C1 segment of cervical spinal cord (tissue), 14 donors: ENCODE measurements at places on chromosomes 4 and X.

DNA sequence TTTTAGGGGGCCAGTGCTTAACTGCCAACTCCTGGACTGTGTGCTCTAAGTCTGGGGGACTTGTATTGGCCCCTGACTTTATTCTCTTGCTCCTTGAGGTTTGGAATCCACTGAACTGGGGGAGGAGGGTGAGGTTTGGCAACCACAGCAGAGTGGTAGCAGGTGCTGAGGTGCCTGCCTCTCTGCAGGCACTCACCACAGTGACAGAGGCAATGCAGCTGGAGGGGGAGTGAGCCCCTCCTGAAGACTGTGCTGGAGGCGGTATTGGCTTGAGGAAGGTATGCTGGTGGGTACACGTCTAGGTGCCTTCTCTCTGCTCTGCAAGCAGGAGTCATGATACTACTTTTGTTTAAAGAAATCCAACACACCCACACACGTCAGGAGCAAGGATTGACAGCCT is 24.6 kb downstream of the CFAP299 start:
- DNase-seq: no peak

- DNase-seq: no peak
These were observed 113.5 kb upstream of the TMEM164 start for GRCh38 chrX:109889289-109890006.

GRCh38 chr4:16992566-16993225 is 94.3 kb upstream of the LDB2 start:
- no peak for DNase-seq

DNA sequence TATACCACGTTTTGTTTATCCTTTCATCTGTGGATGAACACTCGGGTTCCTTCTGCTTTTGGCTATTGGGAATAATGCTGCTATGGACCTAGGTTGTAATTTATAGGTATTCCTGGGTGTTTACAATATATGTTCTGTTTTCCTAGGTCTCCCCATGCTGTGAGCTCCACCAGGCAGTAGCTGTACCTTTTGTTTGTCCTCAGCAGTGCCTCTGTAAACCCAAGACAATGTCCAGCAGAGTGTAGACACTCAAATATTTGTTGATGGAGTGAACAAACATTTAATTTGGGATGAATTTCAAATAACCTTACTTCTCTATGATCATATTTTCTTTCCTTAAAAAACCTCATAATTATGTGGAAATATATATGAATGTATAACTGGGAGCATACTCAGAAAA is 259.5 kb upstream of the BOD1L1 start:
- no peak for DNase-seq

GRCh38 chrX:150199803-150200202 is 163.3 kb upstream of the MAMLD1 start:
- DNase-seq: no peak

GRCh38 chr4:8173492-8174242 is 15.1 kb upstream of the ABLIM2 start:
- no peak for DNase-seq

DNA sequence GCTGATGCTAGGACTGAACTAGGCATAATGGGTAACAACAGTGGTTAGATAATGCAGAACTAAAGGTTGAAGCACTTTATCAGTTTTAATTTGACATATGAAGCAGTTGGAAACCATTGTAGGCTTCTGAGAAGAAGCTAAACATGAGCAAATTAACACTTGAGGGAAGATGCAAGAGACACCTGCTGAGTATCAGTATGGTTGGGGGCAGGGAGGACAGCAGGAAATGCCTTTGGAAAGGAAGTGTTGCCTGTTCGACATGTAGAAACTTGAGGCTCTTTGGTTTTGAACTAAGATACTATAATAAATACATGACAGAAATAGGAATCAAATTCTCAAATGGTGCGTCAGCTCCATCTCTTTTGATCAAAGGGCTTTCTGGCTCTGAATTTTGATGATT is 115.6 kb downstream of the FHIP1A start:
- no peak for DNase-seq

DNA sequence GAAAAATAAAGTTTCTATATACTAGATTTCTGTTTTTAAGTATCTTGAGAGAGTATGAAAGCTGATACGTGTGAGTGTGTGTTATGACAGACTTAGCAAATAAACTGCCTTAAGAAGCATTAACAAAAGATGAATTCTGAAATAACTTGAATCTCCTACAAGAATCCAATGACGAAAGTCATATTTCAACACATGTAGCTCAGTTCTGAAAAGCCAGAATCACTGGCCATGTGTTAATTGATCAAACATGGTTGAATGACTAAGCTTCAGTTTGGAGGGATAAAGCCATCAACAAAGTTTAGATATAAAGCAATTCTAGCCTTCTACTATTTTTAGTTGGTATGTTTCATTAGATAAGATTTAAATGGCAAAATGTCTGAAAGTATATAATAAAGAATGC is 88.5 kb upstream of the ETNPPL start:
- DNase-seq: no peak

- no peak for DNase-seq
These were observed 184.0 kb upstream of the FSTL5 start for GRCh38 chr4:162347842-162348213.

- no peak for DNase-seq
These were observed 3.8 kb downstream of the NAP1L5 start for GRCh38 chr4:88693792-88694191.

GRCh38 chrX:109760209-109760921 is 27.3 kb upstream of the ACSL4 start:
- DNase-seq: no peak

DNA sequence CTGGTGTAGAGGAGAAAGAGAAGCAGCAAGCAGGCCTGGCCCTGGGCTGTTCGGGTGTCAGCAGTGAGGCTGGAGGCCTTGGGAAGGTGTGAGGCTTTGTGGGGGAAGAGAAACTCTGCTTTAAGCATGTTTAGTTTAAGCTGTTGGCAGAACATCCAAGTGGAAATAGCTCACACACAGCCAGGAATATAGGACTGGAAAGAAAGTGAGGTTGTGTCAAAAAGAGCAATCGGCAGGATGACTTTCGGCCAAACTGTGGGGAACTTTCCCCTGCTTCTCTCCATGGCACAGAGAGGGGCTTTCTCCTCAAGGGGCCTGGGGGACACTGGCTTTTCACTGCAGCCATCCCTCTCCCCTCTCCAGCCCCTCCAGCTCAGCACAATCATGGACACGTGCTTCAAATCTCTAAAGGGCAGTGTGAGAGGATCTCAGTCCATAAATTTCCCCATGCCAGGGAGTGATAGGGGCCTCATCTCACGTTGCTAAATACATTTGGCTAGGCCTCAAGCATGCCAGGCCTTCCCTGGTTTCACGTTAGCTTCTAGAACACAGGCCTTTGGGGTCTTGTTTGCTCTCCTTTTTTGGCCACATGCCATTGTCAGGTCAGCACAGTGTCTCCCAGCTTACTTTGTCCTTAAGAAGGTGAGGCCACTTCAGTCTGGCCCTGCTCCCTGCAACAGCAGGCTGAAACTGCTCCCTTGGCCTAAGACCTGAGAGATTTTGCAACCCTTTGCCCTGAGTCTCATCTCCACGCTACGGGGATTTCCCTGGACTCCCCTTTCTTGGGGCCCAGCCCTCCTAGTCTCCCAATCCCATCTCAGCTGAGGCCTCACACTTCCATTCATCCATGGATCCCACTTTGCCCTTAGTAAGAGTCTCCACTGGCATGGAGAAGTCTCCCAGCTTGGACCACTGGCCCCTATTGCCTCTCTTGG is 8.3 kb upstream of the CITED1 start:
- no peak for DNase-seq

DNA sequence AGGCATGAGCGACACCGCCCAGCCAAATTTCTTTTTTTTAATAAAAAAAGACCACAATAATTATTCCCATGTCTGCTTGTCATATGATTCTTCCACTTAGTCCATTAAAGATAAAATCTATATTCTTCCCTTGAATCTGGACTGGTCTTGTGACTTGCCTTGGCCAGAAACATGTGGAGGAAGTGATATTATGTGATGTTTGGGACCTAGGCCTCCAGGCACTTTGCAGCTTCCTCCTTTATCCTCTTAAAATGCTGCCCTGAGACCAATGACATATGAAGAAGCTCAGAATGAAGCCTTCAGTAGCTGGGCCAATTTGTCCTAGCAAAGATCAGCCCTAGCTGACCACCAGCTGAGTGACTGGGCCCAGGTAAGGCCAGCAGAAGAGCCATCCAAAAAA is 250.0 kb downstream of the INPP4B start:
- DNase-seq: no peak

DNA sequence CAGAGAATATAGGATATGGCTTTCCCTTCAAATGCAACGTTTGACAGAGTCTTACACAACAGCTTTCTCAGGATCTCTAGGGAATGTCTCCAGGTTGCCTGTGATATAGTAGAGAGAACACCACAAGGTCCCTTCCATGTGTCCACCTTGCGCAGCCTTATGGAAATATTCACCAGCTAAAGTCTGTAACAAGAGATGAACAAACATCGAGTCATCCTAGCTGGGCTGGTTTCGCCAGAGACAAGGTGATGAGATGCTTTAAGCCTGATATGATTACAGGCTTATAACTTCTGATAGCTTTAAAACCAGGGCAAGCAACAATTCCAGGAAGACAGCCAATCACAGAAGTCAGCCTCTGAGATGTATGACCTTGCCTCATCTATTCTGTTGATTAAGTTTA is 83.8 kb downstream of the SEL1L3 start:
- DNase-seq: no peak

GRCh38 chr4:38983291-38983690 is 48.9 kb downstream of the TMEM156 start:
- no peak for DNase-seq

DNA sequence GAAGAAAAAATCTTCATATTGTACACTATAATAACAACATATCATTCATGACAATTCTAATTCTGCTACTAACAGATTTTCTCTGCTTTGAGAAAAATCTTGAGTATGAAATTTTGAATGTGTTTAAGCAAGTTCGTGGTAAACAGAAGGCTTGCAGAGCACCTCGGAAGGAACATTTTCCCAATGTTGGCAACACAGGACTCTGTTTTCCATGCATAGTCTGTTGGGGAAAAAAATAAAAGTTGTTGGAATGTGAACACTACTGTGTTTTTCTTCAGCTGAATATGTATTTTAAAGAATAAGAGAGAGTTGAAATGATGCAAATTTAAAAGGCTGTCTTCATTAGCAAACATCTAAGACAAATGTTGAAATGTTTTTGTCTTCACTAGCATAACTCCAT is 54.7 kb upstream of the ANXA10 start:
- no peak for DNase-seq

GRCh38 chrX:128310912-128311311 is 258.7 kb upstream of the ACTRT1 start:
- no peak for DNase-seq

GRCh38 chr4:10671366-10671765 is 13.2 kb downstream of the CLNK start:
- DNase-seq: no peak

DNA sequence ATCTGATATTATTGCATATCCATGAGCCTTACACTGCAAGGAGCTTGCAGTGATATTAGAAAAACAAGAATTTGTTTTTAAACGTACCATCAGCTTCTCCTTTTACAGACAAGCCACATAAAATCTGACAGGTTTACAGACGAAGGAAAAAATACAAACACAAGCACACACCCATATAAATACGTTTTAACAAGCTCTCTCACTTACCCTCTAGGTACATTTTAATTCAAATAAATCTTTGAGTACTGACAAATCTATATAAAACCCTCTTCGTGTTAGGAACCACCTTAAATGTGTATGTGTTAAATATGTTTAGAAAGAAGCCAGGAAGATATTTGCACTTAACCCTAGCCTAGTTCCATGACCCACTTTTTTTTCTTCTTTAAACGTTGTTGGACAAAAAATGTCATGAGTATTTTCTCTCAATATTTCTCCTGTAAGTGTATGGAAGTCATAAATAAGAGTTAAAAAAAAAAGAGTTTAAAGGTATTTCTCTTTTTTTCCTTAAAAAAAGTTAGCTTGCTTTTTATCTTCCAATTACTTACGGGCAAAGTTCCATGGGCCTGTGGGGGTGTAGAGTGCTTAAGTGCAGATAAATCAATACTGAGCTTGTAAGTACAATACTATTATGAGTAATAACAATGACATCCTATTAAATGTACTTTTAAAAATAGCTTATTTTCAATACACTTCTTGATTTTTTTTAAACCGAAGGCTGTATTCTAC is 1.5 kb downstream of the ARAP2 start:
- DNase-seq: no peak

DNA sequence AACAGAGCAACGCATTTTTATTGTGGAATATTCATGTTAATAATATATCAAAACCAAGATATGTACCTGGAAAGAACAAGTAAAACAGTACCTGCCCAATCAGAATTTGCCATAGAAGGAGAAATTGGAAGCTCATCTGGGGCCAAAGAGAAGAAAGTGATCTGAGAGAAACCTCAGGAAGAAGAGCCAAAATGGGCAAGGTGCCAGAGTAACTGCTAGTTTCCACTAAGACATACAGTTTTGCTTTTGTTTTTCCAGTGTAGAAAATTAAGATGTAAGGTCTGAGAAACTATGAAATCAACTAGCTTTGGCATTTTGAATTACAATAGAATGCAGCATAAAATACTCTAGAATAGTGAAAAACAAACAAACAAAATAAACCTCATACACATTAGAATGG is 2201.2 kb downstream of the ARAP2 start:
- no peak for DNase-seq

DNA sequence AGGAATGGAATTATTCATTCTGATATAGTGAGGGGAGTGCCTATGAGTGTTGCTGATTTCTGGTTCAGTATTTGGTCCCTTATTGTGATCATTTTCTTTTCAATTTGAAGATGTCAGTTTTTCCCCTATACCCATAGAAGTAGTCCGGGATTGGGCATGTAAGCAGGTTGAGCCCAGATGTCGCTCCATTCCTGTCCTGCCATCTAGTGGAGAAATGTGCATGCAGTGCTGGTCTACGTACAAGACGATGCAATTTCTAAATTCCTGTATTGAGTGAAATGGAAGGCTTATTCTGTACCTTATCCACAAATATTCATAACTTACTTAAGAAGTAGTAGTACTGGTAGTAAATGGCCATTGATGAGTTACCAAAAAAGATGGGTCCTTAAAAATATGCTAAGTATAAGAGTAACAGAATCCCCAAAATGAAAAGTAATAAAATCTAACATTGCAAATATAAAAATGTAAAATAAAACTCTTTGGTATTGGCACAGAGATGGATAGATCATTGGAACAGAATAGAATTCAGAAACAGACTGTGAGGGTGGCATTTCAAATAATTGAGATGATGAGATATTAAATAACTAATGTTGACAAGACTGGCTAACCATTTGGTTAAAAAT is 60.9 kb downstream of the UGT8 start:
- DNase-seq: no peak

- no peak for DNase-seq
These were observed 261.9 kb downstream of the CBLL2 start for GRCh38 chrX:22534643-22535042.

GRCh38 chr4:127995776-127996175 is 30.6 kb downstream of the ABHD18 start:
- DNase-seq: no peak

DNA sequence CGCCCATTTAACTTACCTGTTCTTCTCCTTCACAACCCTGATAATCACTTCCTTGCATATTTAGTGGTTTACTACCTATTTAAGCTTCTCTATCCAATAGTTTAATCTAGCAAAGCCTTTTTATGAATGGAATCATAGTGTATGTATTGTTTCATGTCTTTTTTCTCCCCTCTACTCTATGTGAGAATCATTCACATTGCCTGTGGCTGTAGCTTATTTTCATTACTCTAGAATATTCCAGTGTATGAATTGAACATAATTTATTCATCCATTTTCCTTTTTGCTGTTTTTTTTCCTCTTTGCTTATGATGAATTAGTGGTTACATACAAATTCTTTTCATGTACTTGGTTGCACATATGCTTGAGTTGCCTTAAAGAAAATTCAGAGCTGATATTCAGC is 490 bp upstream of the ADH4 start:
- DNase-seq: no peak

GRCh38 chrX:128439159-128439558 is 387.0 kb upstream of the ACTRT1 start:
- no peak for DNase-seq
